ENCODE measurements at places on chromosomes 13 and 19. TPM values are rescaled to one million over a fixed set of nuclear protein-coding genes. Genes with fewer than 3 reads are reported as not detected.
A peak's percentile ranks its signal among the peaks of the same experiment; 100 is the strongest.

- H3K27me3 ChIP-seq, result no peaks in the 10 kb centered on the region
- H3K36me3 ChIP-seq, result no peaks in the 10 kb centered on the region
- H3K27ac ChIP-seq, result no peak overlapping the region
- H3K4me1 ChIP-seq, result no peaks in the 10 kb centered on the region
These were observed 127.6 kb upstream of the IRS2 start for GRCh38 chr13:109913936-109914510.

DNA sequence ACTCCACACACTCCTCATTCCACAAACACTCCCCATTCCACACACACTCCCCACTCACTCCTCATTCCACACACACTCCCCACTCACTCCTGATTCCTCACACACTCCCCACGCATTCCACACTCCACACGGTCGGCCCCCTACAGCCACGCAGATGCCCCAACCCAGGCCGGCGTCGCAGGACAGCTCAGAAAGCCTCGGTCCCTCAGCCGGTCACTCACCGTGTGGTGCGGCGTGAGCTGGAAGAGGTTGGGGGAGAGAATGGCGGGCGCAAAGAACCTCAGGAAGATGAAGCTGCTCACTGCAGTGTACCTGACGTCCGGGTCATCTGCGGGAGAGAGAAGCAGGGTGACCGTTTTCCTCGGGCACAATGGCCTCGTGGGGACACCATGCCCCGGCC, 39.0 kb upstream of the C13orf46 start:
- no peak for DNase-seq
- no peak overlapping the region for H3K27ac ChIP-seq
- H3K36me3 ChIP-seq, result peaks cover 47% of the 10 kb centered on the region
- no peak overlapping the region for H3K4me3 ChIP-seq
- no peaks in the 10 kb centered on the region for H3K27me3 ChIP-seq
- H3K4me1 ChIP-seq, result no peaks in the 10 kb centered on the region

DNA sequence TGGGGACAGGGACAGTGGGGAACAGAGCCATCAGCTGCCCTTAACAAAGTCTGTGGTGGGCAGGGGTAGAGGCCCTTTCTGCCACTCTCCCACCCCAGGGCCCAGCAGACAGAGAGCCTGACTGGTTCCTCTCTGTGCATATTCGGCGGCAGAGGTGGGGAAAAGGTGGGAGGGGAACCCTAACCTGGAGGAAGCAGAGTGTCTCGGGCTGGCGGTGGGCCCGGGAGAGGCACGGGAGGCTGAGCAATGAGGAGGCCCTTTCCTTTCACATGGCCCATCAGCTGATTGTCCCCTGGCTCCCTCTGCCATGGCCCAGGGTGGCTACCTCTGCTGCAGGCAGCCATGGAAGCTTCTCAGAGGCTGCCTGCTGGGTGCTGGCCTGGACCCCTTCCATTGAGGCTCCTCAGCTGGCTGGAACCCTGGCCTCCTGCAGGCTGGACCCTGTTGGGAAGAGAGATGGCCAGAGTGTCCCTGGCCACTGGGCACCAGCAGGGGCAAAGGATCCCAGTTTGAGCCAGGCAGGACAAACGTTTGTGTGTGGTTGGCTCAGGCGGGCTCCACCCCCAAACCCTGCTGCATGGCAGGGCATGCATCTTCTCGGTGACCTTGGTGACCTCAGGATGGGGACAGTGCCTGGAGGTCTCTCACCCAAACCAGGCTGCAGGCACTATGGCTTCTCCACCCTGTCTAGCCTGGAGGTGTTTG, 202.8 kb upstream of the ZNF536 start:
- H3K27me3 ChIP-seq, result no peaks in the 10 kb centered on the region
- no peak for DNase-seq
- H3K27ac ChIP-seq, result no peak overlapping the region
- H3K4me1 ChIP-seq, result peaks cover 3% of the 10 kb centered on the region

DNA sequence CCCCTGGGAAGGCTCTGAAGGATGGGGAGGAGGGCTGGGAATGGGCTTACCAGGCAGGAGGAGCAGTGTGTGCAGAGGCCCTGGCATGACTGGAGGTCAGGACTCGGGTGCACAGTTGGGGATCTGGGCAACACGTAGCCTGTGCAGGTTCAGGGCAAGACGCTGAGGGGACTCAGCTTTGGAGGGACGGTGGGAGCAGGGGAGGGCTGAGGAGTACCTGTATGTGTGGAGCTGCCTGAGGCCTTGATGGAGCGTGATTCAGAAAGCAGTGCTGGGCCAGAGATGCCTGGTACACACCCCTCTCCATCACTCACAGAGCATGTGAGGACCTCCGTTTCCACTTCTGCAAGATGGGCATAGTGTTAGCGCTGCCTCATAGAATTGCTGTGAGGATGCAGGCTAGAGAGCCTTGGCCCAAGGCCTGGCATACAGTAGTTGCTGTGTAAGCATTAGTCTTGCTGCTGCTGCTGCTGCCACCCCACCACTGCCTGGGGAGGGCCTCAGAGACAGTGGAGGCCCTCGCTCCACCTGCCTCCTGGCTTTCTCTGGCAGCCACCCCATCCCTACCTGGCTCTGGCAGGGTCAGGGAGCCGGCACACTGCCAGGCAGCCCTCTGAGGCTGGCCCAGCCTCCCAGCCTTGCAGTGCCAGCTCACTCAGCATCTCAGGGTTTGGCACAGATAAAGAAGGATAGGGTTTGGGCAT, 2.4 kb downstream of the PAK4 start:
- no peak for DNase-seq
- H3K36me3 ChIP-seq, result peaks cover 3% of the 10 kb centered on the region
- H3K4me3 ChIP-seq, result peak overlapping the region; percentile 83
- H3K4me1 ChIP-seq, result peaks cover 60% of the 10 kb centered on the region
- H3K27me3 ChIP-seq, result no peaks in the 10 kb centered on the region

GARIN5A gene
- 2.7 TPM for polyA plus RNA-seq

All from large intestine (tissue), 12 donors.